ENCODE measurements at places on chromosomes 3 and 15.

DNA sequence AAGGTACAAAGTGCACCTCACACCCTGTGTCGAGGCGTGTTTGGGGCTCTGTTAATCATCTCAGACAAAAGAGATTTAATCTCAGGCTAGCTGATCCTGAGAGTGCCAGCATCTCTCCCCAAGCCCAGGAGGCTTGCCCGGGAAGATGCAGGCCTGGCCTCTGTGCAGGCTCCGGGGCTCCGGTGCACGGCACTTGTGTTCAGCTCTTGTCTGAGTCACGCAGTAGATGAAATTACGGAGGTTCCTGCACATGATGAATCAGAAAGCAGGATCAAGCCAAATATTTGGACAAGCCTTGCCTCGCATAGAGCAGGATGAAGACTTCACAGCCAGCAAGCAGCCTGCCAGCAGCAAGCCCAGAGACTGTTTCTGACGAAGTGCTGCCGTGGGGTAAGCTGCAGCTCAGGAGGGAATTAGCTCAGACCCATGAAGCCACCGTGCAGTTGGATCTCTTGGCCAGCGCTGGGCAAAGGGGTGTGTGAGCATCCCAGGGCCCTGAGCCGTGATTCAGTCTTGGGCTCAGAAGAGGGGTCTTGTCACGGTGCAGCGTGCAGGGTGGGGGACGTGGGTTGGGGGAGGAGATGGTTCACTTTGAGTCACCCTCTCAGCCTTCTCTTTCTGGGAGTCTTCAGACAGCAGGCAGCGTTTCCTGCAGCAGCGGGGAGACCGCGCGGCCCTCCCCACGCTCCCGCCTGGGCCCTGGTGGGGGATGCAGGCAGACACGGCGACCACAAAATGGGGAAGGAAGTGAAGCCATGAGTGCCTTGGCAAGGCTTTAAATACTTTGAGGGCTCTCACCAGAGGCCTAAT lies 89.2 kb upstream of the MEF2A start:
- DNase-seq = peak; percentile 83

- DNase-seq = no peak
Observed at GRCh38 chr3:140429791-140430190, 248.1 kb upstream of the TRIM42 start.

- DNase-seq = no peak
Observed at GRCh38 chr3:60146121-60146520, 1096.3 kb upstream of the CFAP20DC start.

GRCh38 chr3:194313560-194314387 lies 37.4 kb downstream of the CPN2 start:
- DNase-seq = peak; percentile 69

GRCh38 chr3:67176396-67176795 lies 178.3 kb downstream of the KBTBD8 start:
- DNase-seq = no peak

DNA sequence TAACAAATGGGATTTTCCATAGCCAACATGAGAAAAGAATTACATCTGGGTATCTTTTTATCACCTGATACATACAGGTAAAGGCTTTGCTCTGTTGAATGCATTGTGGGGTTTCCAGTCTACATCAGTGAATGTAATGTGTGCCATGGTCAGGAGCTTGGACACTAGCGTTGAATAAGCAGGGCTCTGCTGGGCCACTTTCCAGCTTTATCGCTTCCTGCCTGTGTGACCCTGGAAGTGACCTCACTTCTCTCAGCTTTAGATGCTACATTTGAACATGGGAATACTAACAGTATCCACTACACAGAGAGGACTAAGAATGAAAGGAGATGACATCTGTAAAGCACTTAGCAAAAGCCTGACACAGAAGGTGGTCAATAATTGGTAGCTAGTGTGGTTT lies 40.1 kb downstream of the TTC23 start:
- peak; percentile 5 for DNase-seq

GRCh38 chr3:127560051-127560787 lies 30.3 kb downstream of the TPRA1 start:
- DNase-seq = no peak

DNA sequence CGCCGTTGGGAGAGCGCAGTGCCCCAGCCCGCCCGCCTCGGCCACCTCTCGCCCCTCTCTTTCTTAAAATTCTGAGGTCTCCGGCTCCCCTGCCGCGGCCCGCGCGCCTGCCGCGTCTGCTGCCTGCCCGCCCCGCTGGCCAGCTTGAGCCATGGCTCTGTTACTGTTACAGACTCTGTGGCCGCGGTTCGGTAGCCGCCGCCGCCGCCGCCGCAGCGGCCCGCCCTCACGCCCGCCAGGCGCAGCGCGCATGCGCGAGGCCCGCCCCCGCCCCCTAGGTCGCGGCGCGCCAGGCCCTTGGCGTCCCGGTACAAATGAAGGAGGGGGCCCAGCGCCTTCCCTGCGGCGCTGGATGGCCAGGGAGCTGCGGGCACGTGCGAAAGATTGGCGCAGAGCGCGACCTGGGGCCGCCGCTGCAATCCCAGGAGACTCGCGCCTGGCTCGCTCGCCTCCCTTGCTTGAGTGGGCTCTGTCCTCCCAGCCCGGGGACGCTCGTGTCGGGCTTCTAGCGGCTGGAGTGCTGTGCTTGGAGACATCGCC lies at the start of gene ONECUT1:
Gene ONECUT1, minus strand, starts transcription at position 168 of the 540 bp plus-strand sequence. CDS start 452 bp downstream, outside the sequence.
- no peak for DNase-seq

DNA sequence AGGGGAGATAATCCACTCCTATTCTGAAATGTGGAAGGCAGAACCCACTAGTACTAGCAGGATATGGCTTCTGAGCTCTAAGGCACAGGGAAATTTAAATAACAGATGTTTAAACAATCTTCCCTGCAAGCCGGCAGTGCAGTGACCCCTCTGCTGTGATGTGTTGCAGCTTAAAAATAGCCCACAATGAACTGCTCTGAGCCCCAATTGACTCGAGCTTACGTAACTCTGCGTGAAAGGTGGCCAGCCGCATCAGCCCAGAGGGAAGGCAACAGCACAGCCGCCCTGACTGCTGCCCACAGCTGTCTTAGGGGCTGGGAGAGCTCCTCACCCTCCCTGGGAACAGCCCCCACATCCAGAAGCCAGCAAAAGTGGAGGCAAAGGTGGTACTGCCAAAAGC lies 12.5 kb upstream of the CAMKV start:
- DNase-seq = no peak

DNA sequence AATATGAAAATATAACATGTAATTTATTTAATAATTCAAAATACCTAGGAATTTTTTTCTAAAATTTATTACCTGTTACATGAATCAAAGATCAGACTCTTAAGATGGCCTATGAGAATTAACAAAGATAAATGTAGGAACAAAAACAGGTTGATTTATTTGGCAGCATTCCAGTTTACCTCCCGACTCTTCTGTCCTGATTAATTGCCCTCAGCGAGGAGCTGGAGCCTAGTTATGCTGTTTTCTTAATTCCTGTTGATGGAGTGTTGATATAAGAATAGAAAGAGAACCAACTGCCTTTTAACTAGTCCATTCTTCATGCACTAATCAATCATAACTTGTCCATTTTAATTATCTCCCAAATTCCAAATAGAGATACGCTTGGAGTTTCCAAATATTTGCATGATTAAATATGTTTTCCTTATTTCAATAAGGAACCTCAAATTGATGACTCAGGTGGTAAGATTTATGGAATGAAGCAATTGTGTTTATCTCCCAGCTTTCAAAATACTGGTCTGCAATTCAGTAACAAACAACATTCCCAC lies 10.6 kb upstream of the CPB1 start:
- DNase-seq = no peak

DNA sequence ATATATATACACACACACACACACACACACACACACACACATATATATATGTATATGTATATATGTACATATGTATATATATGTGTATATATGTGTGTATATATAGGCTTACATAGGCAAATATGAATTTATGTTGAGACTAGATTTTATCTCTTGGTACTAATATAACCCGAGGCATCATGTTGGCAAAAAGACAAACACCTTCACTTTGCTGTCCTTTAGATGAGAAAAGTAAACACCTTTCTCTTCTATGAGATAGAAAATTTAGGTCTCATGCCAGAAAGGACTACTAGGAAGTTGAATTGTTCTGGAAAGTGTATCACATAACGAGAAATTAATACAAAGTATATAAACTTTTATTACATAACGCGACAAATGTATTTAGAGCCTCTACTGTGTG lies 19.6 kb upstream of the LEO1 start:
- no peak for DNase-seq

DNA sequence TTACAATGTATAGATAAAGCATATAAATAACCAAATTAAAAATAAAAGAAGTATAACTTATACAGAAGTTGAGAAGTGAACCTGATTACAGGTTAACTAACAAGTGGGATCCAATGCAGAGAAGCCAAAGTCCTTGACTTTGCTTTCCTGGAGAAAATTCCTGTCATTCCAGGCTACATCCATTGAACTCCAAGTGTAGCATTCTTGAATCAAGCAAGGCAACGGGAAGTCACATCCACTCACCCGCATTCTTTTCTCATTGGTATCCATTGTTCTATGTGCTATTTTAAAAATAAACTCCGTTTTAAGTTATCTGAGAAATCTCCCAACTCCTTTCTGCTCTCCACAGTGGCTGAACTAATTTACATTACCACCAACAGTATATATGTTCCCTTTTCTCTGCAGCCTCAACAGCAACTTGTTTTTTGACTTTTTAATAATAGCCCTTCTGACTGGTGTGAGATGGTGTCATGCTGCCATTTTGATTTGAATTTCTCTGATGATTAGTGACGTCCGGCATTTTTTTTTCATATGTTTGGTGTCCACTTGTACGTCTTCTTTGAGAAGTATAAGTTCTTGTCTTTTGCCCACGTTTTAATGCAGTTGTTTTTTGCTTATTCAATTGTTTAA lies 534.3 kb downstream of the ROBO1 start:
- DNase-seq = no peak

GRCh38 chr3:107817076-107817475 lies 273.8 kb downstream of the CD47 start:
- DNase-seq = no peak

DNA sequence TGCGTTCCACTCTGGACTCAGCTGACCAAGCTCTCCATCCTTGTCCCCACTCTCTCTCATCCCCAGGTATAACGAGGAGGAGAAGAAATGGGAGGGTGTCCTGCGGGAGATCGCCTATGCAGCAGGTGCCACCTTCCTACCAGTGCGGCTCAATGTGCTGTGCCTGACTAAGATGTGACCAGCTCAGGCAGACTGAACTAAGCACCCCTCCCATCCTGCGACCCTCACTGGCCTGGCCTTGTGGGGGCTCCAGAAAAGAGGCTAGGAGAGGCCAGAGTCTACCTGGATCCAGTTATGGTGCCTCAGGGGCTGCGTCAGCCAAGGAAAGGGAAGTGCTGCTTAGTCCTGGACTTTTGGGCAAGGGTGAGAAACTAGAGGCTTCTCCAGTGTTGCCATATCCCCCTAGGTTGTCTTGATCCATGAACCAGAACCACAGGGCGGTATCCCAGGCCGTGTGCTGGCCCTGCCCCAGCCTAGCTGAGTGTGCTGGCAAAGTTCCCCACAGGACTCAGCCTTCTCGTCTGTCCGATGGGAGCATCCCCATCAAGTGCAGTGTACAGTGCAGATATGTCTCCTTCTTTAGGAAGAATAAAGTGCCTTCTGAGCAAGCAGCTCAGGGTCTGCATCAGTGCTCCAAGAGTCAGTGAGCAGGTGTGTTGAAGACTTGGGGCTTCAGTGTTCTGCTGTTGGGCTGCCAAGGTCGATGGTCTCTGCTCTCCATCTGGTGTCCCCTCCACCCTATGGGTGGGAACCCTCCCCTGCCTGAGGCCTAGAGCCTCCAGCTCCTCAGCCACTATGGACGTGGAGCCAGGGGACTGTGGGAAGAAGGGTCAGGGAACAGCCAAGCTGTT lies 6.7 kb downstream of the KLHL40 start:
- DNase-seq = peak; percentile 17

DNA sequence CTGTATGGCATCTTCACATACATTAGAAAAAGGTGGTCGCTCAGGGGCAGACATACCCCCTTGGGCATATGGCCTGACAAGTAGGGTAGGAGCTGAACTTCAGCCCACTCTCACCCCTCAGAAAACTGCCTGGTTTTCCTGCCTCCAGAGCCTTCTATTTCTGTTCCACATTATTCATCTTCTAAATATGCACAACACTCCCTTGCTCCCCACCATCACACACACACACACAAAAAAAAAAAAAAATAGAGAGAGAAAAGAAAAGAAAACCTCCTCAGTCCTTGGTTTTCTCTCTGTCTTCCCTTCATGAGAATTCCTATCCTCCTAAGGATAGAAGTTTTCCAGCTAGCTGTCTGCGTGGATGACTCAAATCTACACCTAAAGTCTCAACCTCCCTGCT lies 5.6 kb upstream of the ROPN1 start:
- DNase-seq = no peak

DNA sequence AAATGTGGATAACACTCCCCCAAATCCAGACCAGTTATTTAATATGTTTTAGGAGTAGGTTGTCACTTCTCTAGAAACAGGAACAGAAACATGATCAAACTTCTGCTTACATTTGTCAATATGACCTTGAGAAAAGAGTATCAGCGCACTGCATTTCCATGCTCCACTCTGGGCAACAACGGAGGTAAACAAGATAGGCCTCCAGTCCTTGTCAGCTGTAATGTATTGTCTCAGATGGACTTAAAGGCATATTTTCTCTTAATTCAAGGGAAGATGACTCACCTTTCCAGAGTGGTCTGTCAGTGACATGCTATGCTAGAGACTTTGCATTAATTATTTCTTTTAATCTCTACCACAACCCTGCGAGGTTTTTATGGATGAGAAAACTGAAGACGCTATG lies 51.6 kb upstream of the TCF12 start:
- no peak for DNase-seq

- DNase-seq = no peak
Observed at GRCh38 chr3:108127301-108127988, 36.6 kb upstream of the CD47 start.

- DNase-seq = no peak
Observed at GRCh38 chr15:47095833-47096232, 621.5 kb upstream of the SEMA6D start.

Measured in left lung (tissue), 14 donors.